ENCODE measurements at places on chromosomes 7 and 10.

DNA sequence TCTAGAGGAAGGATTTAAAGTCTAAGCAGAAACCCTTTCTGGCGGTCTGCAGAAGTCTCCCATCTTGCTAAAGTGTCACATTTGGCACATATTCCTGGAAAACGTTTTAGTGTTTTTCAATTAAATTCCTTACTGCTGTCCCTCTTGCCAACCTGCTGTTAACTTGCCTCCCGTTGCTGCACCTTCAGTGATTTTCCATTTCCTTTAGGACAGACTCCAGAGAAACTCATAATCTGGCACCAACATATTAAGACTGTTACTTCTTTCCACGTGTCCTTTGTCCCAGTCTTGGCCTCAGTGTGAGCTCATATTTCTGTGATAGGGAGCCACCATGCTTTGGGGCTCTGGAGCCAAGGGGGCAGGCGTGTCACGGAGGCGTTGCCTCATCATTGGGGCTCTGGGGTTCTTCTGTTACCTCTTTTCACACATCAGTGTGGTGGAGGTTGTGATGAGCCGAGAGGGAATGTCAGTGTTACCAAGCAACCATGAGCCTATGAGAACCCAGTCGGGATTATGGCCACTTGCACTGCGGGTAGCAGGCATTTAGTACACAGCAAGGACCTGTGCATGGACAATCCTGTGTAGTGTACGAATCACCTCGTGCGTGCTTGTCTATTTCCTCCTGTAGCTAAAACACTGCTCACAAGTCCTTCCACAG lies 26.0 kb upstream of the ZNF32 start:
- DNase-seq, result no peak

- no peak for DNase-seq
Measured at GRCh38 chr10:49579621-49580020, 30.5 kb upstream of the SLC18A3 start.

DNA sequence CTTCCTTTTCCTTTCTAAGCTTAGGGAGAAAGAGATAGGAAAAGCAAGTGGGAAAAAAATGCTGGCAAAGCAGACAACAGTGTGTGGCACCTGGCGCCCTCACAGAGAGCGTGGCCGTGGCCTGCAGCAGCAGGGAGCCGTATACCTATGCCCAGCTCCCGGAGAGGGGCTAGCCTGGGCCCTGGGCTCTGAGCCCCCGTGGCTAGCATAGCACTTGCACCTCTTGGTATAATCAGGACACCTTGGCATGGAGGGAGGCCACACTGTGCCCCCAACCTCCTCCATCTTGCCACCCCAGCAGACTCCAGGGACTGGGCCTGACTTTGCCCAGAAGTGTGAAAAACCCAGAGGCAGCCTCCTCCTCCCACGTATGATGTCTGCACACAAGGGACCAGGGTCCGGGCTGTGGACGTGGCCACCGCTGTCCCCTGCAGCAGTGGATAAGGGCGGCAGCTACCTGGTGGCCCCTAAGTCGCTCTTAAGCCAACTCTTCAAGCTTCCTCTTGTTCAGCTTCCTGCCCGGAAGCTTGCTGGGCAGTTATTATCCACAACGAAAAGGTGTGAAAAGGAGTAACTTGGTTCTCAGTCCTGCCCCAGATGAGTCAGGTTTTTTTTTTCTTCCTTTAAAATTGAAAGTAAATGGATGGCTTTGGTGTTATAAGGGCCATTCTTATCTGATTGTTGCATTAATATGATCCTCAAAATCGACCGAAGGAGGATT lies 249.1 kb upstream of the PITRM1 start:
- no peak for DNase-seq

DNA sequence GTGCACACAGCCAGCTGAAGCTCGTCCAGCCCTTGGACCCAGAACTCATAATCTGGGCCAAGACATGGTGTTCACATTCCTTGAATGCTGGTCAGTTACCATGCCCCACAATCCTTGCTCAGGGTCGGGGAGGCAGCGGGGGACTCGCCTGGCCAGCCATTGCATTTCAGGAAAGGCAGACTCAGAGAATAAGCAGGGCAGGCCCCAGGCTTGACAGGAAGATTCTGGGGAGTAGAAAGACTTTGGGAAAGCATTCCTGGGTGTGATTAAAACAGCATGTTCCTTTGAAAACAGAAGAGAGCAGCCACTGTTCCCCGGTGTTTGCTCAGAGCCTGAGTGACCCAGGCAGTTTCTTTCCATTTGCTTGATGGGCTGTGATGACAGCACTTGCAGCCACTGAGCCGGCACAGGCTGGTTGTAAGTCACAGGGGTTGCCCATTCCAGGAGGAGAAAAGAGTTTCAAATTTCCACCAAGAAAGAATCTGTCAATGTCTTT lies 473.7 kb downstream of the TYW1 start:
- DNase-seq, result no peak

All from stimulated activated naive CD8-positive, alpha-beta T cell treated with anti-CD3 and anti-CD28 coated beads, Interleukin-15, Interleukin-2, amounts not matched to agents 100 U/mL and 50 U/mL, for 24 hours (primary cell).